ENCODE measurements at places on chromosomes 5 and 9. TPM values are rescaled to one million over a fixed set of nuclear protein-coding genes. Genes with fewer than 3 reads are reported as not detected.

- no peaks in the 10 kb centered on the region for H3K27me3 ChIP-seq
- no peak for DNase-seq
- H3K36me3 ChIP-seq = no peaks in the 10 kb centered on the region
Measured at GRCh38 chr5:136020001-136020382, 8.8 kb upstream of the TGFBI start.

- no peak overlapping the region for H3K27ac ChIP-seq
- H3K4me1 ChIP-seq = no peaks in the 10 kb centered on the region
- no peak for DNase-seq
Measured at GRCh38 chr9:27292659-27293405, 4.1 kb downstream of the EQTN start.

Gene TUSC1
- polyA plus RNA-seq = 6.4 TPM

DNA sequence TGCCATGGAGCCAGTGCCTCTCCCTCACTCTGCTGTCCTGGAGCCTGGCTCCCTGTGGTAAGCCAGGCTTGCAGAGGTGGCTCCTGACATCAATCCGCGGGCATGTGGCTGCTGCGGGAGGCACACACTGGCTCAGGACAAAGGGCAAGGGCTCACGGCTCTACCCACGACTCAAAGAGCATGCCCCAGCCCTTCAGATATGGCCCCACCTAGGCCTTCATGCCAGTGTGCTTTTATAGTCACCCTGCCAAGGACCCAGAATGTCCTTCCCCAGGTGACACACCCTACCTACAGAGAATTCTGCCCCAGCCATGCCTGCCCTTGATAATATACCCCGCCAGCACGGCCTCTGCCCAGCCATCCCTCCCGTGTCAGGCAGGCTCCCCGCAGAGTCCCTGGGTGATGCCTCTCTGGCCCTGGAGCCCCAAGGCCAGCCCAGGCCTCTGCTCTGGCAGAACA, 1.6 kb downstream of the MGAT4B start:
- no peaks in the 10 kb centered on the region for H3K27me3 ChIP-seq
- H3K4me3 ChIP-seq = peak overlapping the region; percentile 77
- DNase-seq = no peak
- peaks cover 8% of the 10 kb centered on the region for H3K4me1 ChIP-seq
- no peak overlapping the region for H3K27ac ChIP-seq
- H3K36me3 ChIP-seq = no peaks in the 10 kb centered on the region

Gene CSNK1G3
- polyA plus RNA-seq = 19.6 TPM

Gene ITK
- 0.08 TPM for polyA plus RNA-seq

DNA sequence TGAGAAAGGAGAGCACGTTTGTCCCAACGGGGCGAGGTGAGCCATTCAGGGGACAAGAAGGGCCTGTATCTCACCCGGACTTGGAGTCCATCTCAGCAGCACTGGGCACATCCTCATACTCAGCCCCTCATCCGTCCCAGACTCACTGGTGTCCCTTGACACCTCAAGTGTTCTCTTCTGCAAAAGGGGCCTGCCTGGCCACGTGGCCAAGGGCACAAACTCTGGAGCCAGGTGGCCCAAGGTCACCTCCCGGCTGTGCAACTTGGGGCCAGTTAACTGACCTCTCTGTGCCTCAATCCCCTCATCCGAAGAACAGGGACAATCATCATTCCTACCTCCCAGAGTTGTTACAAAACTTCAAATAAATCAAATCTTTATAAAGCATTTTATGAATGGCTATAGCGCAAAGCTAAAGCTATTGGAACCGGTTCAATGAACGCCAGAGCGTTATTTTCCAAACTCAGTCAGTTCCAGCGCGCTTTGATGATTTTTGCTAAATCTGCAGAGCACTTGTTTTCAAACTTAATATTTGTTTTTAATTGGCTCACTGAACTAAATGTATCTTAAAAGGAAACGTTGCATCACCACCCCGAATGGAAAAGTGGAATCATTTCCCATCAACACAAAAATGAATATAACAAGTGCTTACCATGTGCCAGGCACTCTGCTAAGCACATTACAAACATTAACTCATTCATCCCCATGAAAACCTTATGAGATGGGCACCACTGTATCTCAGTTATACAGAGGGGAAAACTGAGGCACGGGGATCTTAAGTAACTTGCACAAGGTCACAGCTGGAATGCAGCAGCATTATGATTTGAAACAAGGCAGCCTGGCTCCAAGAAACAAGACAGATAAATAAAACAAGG, 49.3 kb downstream of the DUSP1 start:
- H3K27ac ChIP-seq = no peak overlapping the region
- no peak overlapping the region for H3K4me3 ChIP-seq
- peaks cover 4% of the 10 kb centered on the region for H3K4me1 ChIP-seq
- no peaks in the 10 kb centered on the region for H3K36me3 ChIP-seq

GRCh38 chr5:167489202-167489601, 802.2 kb upstream of the WWC1 start:
- DNase-seq = no peak
- no peaks in the 10 kb centered on the region for H3K36me3 ChIP-seq
- H3K4me1 ChIP-seq = no peaks in the 10 kb centered on the region
- H3K27ac ChIP-seq = no peak overlapping the region
- no peak overlapping the region for H3K4me3 ChIP-seq

Gene CDC20B
- polyA plus RNA-seq = not detected

- no peak overlapping the region for H3K27ac ChIP-seq
- peak; percentile 79 for DNase-seq
- no peaks in the 10 kb centered on the region for H3K36me3 ChIP-seq
- no peaks in the 10 kb centered on the region for H3K27me3 ChIP-seq
- 0 out of 2 replicates have a peak overlapping the region, but pooled peaks have one; percentile 29 for H3K4me3 ChIP-seq
- peaks cover 41% of the 10 kb centered on the region for H3K4me1 ChIP-seq
Measured at GRCh38 chr5:150458802-150459557, 9.4 kb upstream of the RPS14 start.

DNA sequence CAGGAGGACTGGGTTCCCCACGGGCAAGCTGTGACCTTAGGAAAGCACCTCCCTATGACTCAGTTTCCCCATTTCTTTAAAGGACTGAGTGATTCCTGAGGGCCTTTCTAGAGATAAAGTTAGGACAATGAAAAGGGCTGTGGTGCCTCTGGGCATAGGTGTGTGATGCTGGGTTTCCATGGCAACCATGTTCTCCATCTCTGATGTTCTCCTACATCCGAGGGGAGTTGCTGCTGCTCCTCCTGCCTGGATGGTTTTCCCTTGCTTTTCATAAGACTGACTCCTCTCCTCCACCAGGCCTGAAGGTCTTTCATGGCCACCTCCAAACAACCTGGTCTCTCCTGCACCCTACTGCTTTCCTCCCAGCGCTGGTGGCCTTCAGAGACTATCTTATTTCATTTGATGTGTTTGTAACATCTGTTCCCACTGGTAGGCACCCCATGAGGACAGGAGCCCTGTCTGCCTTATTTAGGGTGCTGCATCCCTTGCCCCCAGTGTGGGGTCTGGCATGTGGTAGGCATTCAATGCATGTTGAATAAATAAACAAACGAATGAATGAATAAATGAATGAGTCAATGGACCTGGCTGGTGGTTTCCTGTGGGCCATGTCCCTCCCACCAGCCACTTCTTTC, 112.2 kb upstream of the HAND1 start:
- H3K4me1 ChIP-seq = no peaks in the 10 kb centered on the region
- no peak overlapping the region for H3K27ac ChIP-seq
- no peak for DNase-seq
- H3K27me3 ChIP-seq = no peaks in the 10 kb centered on the region
- no peaks in the 10 kb centered on the region for H3K36me3 ChIP-seq

- no peak overlapping the region for H3K4me3 ChIP-seq
- H3K4me1 ChIP-seq = no peaks in the 10 kb centered on the region
- no peaks in the 10 kb centered on the region for H3K36me3 ChIP-seq
- H3K27me3 ChIP-seq = no peaks in the 10 kb centered on the region
Measured at GRCh38 chr5:36945687-36946086, 69.1 kb downstream of the NIPBL start.

Gene PCDHB4
- polyA plus RNA-seq = 0.87 TPM

DNA sequence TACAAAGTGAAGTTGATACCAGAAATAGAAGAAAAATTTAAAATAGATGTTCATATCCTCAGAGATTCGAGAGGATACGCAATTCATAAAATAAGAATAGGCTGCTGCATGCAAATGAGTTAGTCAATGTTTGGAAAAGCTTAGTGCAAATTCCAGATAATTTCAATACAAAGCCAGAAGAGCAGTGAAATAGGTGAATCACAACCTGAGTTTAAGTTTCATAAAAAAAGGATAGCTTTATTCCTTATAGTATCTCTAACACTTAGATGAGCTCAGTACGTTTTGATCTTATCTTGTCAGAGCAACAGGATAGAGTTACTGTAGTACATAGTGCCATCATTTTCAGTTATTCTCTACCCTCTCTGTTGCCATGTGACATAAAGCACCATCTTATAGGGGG, 653.4 kb upstream of the ZNF608 start:
- H3K4me3 ChIP-seq = no peak overlapping the region
- no peak overlapping the region for H3K27ac ChIP-seq
- no peaks in the 10 kb centered on the region for H3K36me3 ChIP-seq
- DNase-seq = no peak
- H3K27me3 ChIP-seq = no peaks in the 10 kb centered on the region
- H3K4me1 ChIP-seq = 0 out of 2 replicates have a peak, but pooled peaks cover 5% of the 10 kb centered on the region

DNA sequence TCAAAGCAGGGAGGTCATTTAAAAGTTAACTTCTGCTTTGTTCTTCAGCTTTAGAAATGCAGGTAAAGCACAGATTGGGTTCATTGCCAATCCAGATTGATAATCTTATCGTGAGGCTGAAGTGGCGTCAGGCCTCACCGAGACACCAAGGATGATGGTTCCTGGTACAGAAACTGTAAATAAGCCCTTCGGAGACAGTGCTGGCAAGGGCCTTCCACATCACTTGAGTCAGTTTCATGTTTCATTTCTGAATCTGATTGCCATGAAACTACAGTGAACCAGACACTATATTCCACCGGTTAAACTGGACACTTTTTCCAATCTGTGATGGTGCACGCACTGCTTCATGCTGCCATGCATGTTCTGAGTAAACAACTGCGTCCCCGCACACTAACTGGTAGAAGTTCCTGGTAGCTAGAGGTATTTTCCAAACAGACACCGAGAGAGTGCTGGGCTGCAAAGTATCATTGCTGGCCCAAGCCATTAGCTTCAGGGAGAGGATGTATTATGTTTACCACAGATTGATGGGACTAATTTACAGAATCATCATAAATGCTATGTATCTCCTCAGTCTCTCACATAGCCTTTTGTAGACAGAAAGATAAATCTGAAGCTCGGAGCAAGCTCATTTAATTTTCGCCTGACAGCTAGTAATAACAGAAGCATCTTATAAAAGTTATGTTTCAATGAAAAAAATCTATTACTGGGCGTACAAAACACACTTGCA, 336.1 kb downstream of the GLIS3 start:
- H3K27ac ChIP-seq = no peak overlapping the region
- H3K4me1 ChIP-seq = no peaks in the 10 kb centered on the region
- no peak overlapping the region for H3K4me3 ChIP-seq
- H3K36me3 ChIP-seq = no peaks in the 10 kb centered on the region

Data from GM23338 (cell line).